ENCODE measurements at places on chromosomes 6 and 20. TPM values are rescaled to one million over a fixed set of nuclear protein-coding genes. Genes with fewer than 3 reads are reported as not detected.

The KIAA0408 gene
- total RNA-seq = 1.3 TPM

The MDN1 gene
- 20.3 TPM for total RNA-seq

The APCDD1L gene
- total RNA-seq = 0.99 TPM

The TFAP2C gene
- not detected for total RNA-seq

The SLC22A7 gene
- not detected for total RNA-seq

The ZSCAN31 gene
- total RNA-seq = 5.9 TPM
